NCI-H2081 treated with DMSO at 0.1 percent for 48 hours (cell line): ENCODE measurements at places on chromosomes 7 and 10.

DNA sequence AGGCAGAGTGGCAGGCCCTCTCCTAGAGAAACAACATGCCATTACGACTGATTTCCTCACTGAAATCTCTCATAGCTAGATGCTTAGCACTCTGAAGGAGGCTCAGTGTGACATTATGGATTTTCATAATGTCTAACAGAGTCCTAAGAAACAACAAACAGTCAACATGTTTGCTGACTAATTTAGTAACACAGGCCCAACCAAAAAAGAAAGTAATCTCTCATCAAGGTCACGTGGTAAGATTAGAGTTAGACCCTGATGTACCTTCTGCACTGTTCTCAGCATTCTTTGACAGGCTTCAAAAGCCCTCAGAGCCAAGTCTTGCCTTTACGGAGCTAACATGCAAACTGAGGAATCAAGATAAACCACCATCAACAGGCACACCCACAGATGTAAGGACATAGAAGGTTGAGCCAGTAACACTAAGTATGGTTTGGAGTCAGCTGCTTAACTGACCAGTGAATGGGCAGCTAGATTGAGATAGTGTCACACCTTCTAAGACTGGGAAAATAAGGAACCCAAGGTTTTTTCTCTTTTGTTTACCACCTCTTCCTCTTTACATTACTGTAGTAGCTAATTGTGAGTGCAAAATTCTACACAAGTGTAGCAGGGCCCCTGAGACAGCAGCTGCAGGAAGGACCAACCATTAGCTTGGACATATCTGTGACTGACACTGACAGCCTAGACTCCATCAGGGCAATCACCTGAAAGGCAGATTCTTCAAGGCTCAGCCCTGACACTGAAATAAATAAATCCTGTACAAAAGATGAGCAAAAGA, 15.3 kb upstream of the KCNIP2 start:
- DNase-seq = no peak

- DNase-seq = no peak
These were observed 191.8 kb downstream of the ZMYND11 start for GRCh38 chr10:326894-327635.

DNA sequence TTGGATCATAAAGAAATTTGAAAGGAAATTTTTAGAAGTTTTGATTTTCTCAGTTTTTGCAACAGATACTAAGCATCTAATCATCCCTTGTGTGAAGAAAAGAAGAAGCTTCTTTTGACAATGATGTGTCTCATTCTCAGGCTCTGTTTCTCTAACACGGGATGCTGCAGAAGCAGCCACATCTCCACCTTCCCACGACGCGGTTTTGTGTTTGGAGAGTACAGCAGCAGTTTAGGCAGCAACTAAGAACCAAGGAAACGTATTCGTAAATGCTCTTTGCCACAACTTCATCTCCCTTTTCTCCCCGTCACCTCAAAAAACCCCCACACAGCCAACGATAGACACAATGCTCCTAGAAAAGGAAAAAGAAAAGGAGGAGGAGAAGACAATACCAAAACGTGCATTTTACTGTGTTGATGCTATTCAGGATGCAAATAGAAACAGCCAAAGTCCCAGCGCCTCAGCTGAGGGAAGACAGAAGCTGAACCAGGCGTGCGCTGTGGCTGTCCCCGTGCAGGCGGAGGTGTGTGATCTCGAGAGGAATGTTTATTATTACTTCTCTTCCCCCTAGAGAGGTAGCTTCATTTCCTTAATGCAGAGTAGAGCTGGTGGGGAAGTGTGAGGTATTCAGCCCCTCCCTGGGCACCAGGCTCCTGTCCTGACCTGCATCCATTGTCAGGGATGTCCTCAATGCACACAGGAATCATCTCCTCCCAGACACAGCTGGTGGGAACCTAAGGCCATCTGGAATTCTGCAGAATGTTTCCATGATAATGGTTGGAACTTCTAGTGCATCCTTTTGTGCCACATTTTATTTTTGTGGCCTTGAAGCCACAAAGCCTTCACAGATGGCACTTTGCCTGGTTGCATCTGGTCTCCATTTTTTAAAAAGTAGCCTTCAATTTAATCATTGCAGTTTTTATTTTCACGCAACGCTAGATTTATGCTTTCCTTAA, 174.6 kb upstream of the KLF6 start:
- DNase-seq = no peak

- no peak for DNase-seq
These were observed 41.7 kb downstream of the FAS start for GRCh38 chr10:89032141-89032891.

GRCh38 chr7:55019191-55019690, 424 bp downstream of the EGFR start:
- no peak for DNase-seq

- no peak for DNase-seq
These were observed 2.5 kb upstream of the EMX2 start for GRCh38 chr10:117539903-117540639.

- no peak for DNase-seq
These were observed 429.1 kb downstream of the ACTR3B start for GRCh38 chr7:153188630-153189029.

GRCh38 chr10:78229489-78229888, 195.8 kb downstream of the RPS24 start:
- no peak for DNase-seq

GRCh38 chr10:117492504-117492903, 50.0 kb upstream of the EMX2 start:
- DNase-seq = no peak

- no peak for DNase-seq
These were observed 45.6 kb downstream of the TPST1 start for GRCh38 chr7:66250711-66251110.

DNA sequence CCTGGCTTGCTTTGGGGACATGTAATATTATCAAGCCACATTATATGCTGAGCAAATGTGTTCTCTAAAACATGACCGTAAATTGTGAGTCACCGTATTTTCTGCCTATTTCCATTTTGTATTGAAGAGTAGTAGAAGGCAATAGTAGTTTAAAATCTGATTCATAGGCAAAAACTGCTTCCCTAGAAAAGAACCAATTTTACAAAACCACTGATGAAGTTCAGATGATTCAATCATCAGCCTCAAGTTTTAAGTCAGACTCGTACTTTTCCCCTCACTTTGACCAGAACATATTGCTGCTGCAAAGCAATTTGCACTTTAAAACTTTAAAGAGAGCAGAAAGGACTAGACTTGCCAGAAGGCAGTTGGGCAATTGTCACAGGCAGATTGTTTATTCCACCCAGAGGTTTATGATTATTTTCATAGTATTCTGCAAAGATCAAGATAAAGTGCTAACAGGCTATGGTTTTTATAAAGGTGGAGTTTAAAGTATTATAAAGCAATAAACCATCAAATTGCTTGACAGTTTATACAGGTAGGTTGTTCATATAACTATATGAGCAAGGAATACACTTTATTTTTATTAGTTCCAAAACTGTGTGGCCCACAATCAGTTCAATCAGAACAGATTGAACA, 168.2 kb downstream of the ETV1 start:
- no peak for DNase-seq

GRCh38 chr10:97358781-97359180, 24.3 kb upstream of the FRAT2 start:
- no peak for DNase-seq

DNA sequence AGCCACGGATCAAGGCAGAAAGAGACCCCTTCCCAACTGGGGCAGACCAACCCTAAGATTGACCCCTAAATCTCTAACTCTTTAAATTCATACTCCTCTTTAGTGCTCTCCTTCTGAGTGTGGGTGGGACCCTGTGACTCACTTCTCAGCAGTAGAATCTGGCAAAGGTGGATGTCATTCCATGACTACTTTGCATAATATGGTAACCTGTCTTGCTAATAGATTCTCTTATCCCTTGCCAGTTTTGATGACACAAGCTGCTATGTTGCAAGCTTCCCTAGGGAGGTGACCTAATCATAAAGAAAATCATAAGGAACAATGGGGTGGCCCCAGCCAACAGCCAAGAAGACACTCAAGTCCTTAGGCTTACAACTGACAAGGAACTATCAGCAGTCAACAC, 155.4 kb upstream of the VWC2 start:
- no peak for DNase-seq

GRCh38 chr10:60980997-60981396, 37.0 kb upstream of the RHOBTB1 start:
- DNase-seq = no peak

- DNase-seq = no peak
These were observed 41.4 kb upstream of the ANLN start for GRCh38 chr7:36348256-36348655.

- no peak for DNase-seq
These were observed 7.1 kb downstream of the CRYGN start for GRCh38 chr7:151432658-151433521.

DNA sequence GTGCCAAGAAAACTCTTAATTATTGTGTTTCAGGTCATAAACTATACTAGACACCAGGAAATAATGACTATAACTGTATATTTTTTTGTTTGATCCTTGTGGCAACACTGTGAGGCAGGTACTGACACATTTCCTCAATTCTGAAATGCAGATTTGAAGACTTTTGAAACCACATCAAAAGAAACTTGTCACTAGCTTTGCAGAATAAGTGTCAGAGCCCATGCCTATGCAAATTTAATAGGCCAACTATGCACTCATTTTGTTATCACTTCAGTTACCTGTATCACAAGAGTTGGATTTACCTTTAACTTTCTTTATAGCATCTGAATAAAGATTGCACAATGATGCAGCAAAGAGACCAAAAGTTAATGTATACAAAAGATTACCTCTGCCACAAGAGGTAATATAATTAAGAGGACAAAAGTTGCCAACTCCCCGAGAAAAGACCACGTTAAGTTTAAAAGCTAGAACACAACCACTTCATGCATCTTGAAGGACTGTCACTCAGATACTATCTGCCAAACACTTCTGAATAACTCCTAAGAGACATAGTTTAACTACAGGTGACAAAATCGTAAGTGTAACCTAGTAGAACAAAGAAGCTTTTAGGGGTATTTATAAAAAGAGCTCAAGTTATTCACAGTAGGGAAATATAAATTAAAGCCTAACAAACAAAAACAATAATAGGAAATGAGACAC, 80.5 kb downstream of the ELAPOR2 start:
- DNase-seq = no peak

DNA sequence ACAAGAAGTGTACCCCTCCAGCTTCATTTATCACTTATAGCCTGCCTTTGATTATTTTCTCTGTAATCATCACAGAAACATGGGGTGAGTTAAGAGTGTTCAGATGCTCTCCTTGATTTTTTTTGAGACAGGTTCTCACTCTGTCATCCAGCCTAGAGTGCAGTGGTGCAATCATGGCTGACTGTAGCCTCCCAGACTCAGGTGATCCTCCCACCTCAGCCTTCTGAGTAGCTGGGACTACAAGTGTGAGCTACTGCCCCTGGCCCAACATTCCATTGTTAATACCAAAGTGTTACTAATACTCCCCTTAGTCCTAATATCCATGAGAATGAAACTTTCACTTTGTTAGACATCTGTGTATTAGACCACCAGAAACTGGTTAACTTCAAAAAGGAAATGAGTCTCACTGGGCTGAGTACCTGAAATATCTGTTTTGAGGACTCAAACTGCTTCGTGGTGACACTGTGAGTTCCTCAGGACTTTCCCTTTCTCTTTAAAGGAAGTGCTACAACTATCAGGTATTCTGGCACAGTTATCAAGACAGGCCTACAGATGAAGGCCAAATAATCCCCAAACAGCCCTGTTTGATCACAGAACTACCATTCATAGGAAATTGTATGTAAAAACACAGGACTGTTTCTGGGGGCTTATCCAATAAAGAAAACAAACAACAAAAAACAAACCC, 20.5 kb upstream of the CFAP70 start:
- DNase-seq = no peak

DNA sequence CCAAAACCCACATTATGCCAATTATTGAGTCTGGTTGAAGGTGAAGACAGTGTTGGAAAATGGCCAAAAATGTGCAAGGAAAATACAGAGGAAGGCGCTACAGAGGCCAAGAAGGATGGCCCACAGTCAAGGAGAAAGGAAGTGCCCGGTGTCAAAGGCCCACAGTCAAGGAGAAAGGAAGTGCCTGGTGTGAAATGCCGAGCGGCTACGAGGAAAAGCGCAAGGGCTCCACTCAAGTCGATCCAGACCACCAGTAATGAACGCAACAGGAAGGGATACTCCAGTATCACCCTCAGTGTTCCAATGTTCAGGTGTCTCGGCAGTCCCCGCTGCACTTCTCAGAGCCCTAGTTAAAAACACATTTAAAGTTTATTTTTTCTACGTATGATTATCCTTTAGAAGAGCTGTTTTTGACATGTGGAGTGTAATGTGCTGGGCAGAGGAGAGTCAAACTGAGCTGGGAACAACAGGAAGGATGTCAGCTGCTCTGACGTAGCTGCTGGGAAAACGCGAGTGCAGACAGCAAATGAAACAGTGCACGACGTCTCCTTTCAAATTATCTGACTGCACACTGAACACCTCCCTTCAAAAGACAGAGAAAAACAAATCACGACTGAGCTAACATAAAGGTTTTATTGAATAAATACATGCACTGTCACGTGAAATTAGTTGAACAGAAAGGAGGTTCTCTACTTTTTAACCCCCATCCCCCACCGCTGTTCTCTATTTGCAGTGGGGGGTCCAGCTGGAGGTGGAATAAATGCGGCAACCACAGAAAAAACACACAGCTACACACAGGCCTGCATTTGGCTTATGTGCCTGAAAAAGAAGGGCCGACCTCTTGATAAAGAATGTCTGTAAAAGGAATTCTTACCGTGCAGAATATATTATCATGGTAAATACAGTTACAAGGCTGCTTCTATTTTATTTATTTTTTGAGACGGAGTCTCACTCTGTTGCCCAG, 26.1 kb upstream of the NCAPG2 start:
- DNase-seq = no peak

- DNase-seq = no peak
These were observed 7.0 kb upstream of the PDCD4 start for GRCh38 chr10:110864662-110865140.

GRCh38 chr7:117478836-117479224, 995 bp upstream of the CFTR start:
- no peak for DNase-seq

DNA sequence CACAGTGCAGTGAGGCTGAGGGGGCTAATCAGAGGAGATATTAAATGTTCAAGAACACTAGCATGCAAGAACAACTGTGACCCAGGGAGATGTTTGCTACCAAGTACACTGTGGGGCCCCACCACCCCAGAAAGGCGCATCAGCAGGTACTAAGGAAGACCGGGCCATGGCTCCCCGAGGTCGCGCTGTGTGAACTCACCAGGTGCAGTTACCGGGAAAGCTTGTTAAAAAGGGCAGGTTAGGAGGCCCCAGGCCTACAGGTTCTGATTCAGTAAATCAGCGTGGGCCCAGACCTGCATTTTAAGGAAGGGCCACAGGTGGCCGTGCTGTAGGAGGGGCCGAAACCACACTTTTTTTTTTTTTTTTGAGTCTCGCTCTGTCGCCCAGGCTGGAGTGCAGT, 54.6 kb downstream of the TMEM209 start:
- DNase-seq = no peak

GRCh38 chr10:105838392-105838791, 1197.3 kb downstream of the SORCS3 start:
- DNase-seq = no peak

- no peak for DNase-seq
These were observed 547.9 kb downstream of the SUGCT start for GRCh38 chr7:40682696-40683095.
